Non-pigmented ciliary epithelial cell (primary cell): ENCODE measurements at places on chromosomes 6 and 20.

DNA sequence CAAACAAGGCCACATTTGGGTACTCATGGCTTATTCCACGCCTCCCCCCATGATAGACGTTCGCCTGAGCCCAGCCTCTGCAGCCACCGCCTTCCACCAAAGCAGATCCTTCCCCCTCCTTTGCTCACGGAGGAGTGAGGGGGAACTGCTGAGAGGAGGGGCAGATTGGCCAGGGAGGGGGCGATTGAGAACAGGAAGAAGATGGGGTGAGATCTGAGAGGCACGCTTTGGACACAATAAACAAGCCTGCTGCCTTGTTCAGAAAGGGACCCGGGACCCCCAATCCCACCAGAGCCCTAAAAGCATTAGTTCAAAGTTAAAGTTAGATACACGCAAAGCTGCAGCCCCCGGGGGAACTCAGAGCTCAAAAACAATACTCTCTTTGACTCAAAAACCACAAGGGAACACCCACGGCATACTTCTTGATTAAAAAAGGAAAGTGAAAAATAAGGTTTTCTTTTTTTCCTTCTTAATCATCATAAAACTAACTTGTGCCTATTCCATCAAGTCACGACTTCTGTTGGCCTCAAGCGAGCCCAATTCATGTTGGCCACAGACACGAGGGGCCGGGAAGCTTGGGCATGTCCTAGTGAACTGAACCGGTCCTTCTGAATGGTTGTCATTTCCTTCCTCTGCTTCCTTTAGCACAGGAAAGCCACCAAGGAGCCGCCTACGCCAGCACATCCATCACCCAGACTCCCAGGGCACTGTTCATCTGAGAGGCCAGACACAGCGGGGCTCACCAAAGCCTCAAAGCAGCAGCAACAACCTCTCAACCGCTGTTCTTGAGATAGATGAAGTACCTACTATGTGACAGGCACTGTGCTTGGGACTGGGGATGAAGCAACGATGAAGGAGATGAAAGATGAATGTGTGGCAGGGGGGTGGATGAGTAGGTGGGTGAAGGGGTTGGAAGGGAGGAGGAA is 44.7 kb downstream of the NFATC2 start:
- DNase-seq, result no peak

- no peak for DNase-seq
Observed at GRCh38 chr20:57266291-57267157, at the start of gene BMP7. Gene BMP7 (minus strand): TSS chr20:57266641. CDS start chr20:57266122, 519 bp downstream.

DNA sequence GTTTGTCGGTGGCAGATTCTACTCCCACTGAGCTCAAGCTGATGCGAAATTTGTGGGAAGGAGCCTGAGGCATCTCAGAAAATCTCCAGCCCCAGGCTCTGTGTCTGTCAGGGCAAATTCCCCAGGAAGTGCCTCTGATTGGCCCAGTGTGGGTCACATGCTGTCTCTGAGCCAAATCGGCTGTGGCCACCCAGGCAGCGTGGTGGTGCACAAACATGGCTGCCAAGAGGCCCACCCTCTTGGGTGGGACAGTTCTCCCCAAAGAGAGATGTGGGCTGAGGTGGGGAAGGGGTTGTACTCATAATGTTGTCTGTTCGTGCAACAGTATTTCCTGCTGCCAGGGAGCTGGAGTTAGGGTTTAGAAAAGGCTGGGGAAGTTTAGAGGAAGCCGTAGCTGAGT is 130.6 kb downstream of the BMP7 start:
- no peak for DNase-seq

DNA sequence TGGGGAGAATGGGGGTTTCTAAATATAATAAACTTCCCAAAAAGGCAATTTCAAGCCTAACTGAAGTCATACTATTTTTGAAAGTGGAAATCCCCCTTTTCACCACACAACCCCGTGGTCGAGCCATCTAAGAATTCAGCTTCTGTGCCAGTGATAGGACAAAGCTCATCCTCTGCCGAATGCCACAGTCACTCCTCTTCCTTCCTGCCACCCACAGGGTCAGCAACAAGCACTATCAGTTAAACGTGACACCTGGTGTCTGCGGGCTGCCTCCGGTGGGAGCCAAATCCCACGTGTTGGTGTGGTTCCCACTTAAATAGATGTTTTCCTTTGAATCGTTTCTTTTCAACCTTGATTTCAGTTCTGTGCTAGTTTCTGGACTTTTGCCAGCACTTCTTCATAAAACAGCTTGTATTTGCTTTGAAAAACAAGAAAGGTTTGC is 60.7 kb downstream of the TNFAIP3 start:
- DNase-seq, result no peak

DNA sequence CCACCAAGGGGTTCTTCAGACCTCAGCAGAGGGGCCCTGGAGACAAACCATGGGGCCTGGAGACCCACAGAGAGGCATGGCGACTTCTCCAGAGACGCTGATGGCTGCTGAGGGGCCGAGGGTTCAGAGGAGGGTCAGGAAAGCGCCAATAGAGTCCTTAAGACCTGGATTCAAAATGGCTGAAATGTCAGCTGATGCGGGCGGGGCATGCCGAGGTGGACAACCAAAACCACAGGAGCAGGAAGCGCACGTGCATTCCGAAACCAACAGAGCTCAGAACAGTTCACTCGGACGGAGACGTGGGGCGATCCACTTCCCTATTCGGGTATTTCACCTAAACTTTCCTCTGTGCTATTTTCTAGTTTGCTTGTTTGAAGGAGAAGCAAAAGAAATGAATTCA is 99.9 kb upstream of the RIN2 start:
- DNase-seq, result no peak

DNA sequence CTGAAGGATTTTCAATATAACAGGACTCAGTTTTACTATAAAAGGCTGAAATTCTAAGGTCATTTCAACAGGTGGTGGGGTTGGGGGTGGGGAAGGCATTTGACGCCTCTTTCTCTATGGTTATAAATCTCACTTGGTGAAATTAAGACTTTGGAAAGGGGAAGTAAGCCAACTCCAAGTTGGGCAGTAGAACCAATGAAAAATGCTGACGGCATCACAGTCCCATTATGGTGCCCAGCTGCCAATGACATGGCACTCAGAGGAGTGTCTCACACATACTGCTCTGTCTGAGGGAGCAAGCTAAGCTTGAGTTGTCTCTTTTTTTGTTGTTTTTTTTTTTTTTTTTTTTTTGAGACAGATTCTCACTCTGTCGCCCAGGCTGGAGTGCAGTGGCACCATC is 4.7 kb downstream of the SLC16A10 start:
- DNase-seq, result no peak
